NCI-H1417 treated with DMSO at 0.1 percent for 48 hours (cell line): ENCODE measurements at places on chromosomes 5 and 9.
A peak's percentile ranks its signal among the peaks of the same experiment; 100 is the strongest.

GRCh38 chr5:157571357-157571827, 4.2 kb downstream of the ADAM19 start:
- DNase-seq, result no peak

DNA sequence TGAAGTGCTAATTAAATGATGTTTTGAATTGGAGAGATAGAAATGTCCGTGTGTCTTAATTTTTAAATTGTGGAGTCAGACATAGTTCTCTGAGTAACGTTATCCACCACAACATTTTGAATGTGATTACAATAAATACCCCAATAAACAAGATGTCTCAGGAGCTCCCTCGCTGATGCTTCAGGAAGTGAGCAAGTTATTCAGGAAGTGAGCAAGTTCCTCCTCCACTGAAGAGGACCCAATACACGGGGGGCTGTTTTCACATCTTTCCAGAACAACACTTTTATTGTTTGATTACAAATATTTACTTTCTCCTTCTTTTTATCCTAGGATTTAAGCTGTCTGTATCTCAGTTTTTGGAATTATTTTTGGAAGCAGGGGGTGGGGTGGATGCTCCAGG, 363.8 kb downstream of the LRRC70 start:
- no peak for DNase-seq

DNA sequence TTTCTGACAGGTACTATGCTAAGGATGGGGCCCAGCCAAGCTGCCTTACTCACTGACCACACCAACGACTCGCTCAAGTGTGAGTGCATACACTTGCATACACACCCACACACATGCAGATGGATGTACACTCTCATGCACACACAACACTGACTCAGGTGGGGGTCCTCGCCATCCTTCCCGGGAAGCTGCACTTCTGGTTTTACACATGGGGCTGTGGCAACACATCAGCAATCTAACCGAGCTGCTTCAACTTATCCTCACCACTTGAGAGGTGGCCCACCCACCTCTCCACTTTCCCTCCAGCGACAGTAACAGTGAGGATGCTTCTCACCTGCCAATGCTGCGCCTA, 67.2 kb upstream of the SLC25A51 start:
- DNase-seq, result no peak

- no peak for DNase-seq
Observed at GRCh38 chr5:177431317-177432142, 5.1 kb downstream of the GRK6 start.

DNA sequence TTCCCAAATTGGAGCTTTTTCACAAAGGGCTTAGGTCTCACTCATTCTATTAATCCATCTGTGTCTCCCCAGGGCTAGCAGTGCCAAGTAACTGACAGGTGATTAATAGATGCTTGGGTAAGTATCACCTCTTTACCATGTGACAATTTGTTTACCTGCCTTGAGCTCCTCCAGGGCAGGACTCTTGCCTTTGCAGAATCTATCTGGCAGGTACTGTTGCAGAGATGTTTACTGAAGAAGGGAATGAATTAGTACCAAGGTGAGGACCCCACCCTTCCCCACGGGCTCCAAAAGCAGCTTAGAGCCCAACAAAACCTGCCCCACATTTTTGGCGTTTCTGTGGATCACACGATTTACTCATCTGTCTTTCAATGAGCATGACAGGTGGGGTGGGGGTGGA, 698 bp upstream of the TGFBI start:
- DNase-seq, result no peak

DNA sequence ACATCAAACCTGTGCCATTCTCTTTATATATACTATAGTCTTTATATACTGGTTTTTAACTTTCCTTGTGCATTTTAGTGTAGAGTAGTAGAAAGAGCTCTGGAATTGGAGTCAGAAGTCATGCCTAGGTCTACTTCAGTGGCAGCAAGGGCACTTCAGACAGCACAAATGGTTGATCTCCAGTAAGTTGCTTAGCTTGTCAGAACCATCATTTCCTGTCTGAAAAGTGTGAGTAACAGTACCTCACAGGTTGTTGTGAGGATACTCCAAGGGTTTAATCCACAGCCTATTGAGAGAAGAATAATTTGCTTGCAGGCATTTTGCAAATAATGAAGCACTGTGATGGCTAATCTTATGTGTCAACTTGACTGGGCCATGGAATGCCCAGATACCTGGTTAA, 95.8 kb upstream of the NR4A3 start:
- DNase-seq, result no peak

DNA sequence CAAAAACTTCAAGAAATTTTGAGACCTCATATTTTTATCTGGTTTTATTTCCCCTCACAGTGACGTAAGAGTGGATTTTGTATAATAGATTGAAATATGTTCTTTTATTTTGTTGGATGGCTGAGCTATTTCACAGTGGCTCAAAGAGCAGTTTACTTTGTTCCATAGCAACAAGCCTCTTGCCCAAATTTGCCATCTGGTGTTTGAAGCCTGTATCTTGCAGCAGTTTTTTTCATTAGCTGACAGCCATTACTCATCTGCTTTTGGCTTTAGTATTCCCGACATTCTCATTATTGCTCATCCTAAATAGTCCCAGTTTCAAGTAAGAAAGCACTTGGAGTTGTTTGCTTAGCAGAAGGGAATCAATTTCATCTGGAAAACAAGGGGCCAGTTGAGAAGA, 36.3 kb downstream of the GDA start:
- no peak for DNase-seq

- no peak for DNase-seq
Observed at GRCh38 chr5:173673295-173674101, 57.0 kb upstream of the BOD1 start.

DNA sequence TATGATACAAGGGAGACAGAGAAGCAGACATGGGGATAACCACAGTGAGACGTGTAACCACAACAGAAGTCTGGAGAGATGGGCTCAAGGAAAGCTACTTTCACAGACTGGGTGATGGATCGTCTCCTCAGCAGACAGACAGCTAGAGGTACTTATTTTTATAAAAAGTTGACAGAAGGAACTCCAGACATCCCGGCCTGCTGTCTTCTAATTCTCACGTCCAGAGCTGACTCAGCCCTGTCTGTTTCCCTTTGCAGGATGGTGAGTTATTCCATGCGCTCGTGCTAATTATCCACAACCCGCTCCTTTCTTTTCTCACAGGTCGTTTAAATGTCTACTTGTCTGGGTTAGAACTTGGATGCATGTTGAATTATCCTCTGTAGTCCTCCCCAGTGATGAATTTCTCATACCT, 304.5 kb downstream of the CWC27 start:
- DNase-seq, result no peak

DNA sequence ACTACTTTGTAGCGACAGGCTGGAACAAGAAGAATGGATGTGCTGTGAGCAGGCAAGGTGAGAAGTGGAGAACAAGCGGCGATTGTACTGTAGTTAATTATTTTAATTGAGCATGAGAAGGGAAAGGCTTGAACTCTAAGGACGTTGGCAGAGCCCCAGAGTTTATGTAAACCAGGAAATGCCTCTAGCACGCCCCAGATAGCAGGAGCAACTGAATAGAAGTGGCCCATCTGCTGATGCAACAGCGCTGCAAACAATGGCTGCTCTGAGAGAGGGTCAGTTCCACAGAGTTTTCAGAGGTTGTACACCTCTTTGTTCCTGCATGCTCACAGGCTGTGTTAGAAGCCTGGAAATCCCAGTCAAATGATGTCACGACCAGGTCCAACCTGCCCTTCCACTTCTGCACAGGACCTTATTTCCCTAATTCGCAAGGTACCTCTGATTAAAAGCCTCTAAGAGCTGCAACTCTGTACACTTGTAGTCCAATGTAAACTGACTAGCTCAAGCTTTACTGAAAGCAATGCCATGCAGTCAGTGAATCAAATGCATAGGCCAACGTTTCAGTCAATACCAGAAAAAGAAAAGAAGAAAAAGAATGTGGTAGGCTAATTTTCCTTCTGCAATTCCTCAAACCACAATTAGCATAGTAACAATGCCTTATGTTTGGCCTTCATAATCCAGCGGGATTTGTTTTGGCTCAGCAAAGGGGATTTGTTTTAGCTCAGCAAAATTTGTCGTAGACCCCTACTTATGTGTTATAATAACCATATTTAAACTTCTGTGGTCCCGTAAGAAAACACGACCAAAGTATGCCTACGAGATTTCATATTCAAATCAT, 119.6 kb upstream of the RETREG1 start:
- DNase-seq, result peak; percentile 91

- DNase-seq, result no peak
Observed at GRCh38 chr5:149302641-149303040, 31.0 kb downstream of the AFAP1L1 start.

- no peak for DNase-seq
Observed at GRCh38 chr5:99771296-99771695, 763.9 kb upstream of the FAM174A start.

DNA sequence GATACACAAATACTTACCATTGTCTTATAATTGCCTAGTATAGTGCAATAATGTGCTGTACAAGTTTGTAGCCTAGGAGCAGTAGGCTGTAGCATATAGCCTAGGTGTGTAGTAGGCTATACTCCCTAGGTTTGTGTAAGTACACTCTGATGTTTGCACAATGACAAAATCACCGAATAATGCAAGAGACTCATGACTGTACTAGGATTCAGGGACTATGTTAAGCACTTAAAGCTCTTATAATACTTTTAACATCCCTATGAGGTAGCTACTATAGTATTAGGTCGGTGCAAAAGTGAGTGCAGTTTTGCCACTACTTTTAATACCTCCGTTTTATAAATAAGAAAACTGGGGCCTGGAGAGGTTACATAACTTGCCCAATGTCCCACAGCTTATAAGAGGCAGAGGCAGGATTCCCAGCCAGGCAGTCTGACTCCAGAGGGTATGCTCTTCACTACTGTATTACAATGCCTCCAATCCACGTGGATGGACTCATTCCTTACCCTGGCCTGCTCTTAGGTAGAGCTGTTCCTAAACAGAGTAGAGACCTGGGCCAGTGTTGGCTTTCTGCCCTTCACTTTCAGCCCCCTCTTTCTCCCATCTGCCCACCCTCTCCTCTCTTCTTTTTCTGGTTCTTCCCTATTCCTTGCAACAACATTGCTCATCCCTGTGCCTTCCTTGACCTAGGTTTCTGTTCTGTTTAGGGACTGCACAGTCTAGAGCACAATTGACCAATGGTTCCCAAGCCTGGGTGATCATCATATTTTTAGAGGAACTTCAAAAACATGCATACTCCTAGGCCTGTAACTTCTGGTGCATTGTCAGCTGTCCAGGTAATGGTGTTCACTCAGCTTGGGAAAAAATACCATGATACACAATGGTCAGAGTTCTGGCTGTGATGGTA, 114.0 kb downstream of the CARTPT start:
- DNase-seq, result no peak

DNA sequence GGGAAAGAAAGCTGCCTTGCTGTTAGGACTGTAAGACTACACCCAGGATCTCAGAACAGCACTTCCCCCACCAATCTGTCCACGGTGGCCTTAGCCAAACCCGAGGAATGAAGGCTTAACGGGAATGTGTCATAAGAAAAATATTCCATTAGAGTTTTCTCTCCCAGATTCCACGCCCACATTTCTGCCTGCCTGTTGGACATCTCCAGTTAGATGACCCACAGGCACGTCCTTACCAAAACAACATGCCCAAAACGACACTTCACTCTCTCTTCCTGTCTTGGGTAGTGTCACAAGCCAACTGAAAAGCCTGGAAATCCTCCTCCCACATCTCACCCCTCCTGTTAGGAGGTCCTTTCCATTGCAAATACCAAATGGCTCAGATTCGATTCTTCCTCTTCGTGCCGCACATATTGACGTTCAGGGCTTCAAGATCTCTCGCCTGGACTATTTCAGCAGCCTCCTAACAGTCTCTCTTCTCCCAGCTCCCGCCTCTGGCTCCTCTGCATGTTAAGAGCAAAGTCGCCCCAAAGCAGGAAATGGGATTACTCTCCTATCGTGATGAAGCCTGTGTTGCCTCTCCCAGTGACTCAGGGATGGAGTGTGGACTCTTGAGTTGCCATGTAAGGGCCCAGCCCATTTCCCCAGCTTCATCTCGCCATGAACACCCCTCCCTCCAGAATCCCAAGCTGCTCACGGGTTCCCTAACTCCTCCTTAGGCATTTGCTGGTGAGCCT, 159.3 kb downstream of the NR3C1 start:
- no peak for DNase-seq

DNA sequence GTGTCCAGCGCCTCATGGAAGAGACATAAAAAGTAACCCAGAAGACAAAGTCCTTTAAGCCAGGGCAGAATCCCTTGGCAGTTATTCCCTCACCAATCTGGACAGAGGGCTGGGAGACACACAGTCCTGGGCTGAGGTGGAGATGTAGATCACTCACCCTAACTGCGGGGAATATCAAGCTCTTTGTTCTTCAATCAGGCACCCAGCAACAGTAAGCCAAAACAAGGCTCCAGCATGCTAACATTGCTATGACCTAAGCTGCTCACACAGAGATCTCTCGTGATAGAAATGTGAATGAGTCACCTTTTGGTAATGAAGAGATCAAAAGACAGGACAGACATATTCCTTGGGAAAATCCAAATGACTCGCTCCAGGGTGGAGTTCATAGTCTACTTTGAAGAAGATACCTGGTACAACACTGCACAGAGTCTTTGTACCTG, 101.3 kb downstream of the FBN2 start:
- no peak for DNase-seq

GRCh38 chr9:137138722-137139467, at the start of gene GRIN1:
GRIN1 (plus strand) TSS chr9:137139154; CDS start chr9:137139487, 333 bp downstream.
- DNase-seq, result no peak

DNA sequence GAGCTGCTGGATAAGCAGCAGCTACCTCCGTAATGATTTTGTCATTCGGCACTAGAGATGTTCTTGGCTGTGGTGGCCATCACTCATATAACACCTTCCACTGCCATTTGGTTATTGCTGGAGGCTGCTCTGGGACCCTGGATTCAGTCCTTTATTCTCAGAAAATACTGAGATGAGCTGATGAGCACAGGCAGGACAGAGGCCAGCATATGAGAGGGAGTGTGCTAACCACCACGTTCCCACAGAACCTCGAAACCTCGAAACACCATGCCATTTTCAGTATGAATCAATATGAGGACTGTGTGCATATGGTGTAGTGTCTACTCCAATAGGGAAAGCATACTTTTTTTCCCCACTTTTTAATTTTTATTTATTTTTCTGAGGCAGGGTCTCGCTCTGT, 56.6 kb downstream of the ADAM19 start:
- no peak for DNase-seq

GRCh38 chr9:32955655-32956478, 45.6 kb downstream of the APTX start:
- no peak for DNase-seq

DNA sequence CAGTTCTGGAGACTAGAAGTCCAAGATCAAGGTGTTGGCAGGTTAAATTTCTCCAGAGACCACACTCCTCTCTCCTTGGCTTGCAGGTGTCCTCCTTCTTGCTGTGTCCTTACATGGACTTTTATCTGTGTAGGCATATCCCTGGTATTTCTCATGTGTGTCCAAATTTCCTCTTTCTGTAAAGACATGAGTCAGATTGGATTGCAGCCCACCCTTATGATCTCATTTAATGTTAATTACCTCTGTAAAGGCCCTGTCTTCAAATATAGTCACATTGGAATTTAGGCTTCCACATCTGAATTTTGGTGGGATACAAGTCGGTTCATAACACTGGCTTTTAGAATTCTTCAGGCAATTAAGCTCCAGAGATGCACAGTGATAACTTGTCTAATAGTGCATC, 322.2 kb upstream of the GRIA1 start:
- DNase-seq, result no peak
